ENCODE measurements at places on chromosomes 11 and 22.
A peak's percentile ranks its signal among the peaks of the same experiment; 100 is the strongest.

DNA sequence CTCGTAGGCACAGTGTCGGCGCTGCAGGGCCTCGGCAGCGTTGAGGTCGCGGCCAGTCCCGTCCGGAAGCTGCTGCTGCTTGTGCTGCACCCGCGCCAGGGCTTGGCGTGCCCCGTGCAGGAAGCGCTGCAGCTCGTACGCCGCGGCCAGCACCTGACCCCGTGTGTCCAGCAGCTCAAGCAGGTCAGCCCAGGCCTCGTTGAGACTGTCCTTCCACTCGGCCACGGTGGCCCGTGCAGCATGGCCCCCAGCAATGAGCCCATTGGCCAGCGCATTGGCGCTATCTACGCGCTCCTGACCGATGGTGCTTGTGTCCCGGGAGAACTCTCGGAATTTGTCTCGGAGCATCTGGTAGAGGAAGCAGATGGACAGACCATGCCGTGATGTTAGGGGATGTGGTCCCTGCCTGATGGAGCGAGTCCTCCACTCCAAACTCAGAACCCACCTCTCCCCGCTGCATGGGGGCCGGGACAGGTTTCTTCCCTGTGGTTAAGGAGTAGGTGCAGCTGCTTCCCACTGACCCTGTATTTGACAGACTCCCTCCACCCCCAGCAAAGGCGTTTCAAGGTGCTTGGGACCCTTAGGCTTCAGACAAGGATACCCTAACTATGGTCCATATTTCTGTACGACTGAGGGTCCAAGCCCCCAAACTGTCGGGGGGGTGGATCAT, 13.8 kb upstream of the RBM4B start:
- no peak for DNase-seq

DNA sequence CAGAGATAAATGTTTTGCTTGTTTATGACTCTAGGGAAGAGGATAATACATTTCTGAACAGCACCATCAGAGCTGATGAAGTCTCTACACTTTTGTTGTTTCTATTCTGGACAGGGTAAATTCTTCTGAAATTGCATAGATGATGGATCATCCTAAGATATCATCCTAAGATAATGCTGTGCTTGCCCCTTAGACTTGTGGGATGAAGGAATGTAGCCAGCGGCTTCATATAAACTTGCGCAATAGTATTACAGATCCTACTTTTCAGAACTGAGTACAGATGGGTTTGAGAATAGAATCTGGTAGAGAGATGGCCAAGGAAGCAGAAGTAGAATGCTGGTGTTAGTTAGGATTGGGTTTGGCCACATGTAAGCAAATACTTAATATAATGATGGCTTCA, 61.0 kb downstream of the NCAM1 start:
- DNase-seq = no peak

- DNase-seq = no peak
Measured at GRCh38 chr11:67357831-67358670, 4.7 kb upstream of the POLD4 start.

DNA sequence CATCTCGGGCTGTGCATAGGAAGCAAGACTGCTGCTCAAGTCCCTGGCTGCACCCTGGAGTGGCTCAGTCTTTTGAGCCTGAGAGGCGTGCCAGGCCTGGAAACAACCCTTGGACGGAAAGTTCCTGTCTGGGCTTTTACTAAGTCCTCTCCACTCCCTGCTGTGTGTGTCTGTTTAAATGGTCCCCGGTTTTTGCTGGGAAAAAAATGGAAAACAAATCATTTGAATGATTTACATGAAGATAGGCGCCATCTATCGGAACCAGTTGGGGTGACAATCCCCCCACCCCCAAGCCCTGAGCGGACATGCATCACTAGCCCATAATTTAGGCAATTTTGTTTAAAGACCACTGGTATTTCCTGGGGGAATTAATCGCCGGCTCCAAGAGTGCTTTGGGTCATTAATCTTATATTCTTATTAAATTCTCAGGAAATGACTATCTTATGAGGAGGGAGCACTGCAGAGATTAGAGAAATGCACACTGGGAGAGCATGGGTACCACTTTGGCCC, 2.7 kb upstream of the GAB2 start:
- DNase-seq = peak; percentile 29

DNA sequence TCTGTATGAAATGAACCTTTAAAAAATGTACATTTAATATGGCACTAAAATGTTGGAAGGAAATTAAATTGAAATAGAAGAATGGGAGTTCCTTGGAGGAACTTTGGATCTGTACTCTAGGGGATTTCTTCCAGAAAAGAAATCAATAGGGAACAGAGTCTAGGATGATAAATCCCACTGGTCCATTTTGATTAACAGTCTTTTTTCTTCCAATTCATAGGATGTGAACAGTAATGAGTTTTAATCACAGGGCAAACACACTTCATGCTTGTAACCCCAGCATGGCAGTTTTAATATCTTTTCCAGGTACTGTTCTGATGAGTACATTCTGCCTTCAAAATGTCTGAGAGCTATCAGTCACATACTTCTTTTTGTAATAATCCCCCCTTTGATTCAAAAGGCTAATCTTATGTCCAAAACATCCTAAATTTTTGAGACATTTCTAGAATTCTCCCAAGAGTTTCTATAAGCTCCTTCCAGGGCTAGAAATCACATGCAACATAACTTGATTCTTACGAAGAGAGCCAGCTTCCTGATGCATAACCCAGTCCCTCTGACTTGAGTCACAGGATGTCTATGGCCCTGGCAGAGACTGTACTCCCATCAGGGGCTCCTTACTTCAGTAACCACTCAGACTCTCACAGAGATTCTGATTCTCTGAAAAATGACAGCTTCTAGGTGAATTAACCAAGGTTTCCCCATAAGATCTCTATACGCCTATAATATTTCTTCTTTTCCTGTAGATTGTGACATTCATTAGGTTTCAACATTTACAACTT, 112.9 kb downstream of the SLC36A4 start:
- no peak for DNase-seq
